ENCODE measurements at places on chromosomes 12 and 14. TPM values are rescaled to one million over a fixed set of nuclear protein-coding genes. Genes with fewer than 3 reads are reported as not detected.

Gene RFLNA
- polyA plus RNA-seq, result 0.05 TPM

Gene ARHGDIB
- 31.7 TPM for polyA plus RNA-seq

Gene CACNA2D4
- polyA plus RNA-seq, result 0.39 TPM

Gene GALNT8
- polyA plus RNA-seq, result 0.02 TPM

- DNase-seq, result no peak
Measured at GRCh38 chr12:10243818-10244520, 31.3 kb downstream of the GABARAPL1 start.

DNA sequence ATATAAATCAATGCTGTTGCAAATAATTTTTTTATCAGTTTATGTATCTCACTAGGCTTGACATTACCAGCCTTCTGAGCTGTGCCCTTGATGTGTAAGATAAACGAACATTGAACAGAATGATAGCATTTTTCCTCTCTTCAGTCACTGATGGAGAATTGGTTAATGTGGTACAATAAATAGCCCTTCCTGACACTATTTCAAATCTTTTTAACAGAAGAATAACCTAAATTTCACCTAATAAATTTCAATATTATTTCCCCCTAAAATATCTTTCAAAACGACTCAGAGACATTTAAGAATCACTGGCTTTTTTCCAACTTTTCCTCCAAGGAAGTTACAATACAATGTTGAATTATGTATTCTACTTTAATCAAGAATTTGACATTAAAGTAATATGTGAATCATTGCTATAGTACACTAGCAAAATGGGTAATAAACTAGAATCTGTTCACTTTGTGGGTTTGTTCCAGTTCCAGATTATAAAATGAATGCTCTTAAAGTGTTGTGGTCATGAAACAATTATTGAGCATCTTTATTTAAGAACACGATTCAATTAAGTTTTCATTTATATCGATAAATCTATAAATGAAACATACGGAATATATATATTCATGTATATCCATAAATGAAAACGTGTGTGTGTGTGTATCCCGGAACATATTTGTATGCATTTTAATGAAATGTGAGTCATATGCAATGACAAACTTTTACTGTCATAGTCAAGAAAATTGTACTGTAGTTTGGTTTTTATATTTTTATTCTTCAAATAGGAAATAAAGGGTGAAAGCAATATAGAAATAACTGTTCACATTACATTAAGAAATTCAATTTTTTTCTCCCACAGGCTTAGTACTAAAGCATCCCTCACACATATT, 2.5 kb upstream of the ATP2B1 start:
- DNase-seq, result no peak

DNA sequence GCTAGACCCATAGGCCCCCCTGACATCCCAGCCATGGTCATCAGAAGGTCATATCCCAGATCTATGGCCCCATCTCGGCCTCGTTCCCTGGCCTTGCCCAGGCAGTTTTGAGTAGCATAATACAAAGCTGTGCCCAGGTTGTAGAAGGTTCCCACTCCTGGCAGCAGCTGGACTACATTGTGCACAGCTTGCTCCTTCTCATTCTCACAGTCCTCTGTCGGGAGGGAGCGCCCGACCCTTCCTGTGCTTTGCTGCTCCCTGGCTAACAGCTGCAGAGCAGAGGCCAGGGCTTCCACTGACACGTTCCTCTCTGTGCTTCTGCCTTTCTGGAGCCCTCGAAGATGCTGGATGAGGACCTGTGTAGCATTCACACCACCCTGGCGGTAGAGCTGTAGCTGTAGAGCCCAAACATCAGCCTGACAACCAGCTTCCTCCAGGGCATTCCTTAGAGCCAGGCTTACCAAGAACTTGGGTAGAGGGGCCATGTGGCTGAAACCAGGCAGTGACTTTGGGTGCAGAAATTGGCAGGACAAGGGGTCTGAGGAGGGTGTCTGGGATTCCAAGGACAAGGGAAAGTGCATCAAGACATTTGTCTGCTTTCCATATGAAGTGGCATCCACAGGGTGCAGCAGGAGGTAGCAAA, 1.0 kb downstream of the APOF start:
- no peak for DNase-seq

DNA sequence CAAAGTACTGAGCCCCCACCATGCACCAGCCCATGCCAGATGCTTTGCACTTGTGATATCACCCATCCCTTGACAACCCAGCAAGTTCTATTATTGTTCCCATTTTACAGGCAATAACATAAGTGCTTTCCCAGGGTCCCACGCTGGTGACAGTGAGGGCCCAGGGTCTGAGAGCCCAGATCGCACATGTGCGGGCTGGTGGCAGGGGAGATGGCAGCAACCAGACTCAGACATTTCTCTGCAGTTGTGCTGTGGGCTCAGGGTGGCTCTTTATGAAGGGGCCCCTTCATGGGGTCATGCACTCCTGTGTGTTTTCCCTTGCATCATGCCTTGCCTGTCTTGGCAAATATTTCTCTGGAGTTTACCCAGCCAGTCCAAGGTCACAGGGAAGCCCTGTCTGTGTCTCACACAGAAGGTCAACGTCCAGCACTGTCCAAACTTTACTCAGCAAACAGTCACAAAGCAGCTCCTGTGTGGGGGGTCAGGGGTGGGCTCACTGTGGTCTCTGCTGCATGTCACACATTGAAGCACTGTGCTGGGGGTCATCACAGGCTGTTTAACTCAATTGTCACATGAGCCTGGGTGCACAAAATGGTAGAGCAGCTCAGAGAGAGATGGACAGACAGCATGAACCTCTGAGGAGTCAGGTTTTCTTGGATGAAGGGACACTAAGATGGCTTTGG, 12.7 kb downstream of the SERPINA5 start:
- no peak for DNase-seq

DNA sequence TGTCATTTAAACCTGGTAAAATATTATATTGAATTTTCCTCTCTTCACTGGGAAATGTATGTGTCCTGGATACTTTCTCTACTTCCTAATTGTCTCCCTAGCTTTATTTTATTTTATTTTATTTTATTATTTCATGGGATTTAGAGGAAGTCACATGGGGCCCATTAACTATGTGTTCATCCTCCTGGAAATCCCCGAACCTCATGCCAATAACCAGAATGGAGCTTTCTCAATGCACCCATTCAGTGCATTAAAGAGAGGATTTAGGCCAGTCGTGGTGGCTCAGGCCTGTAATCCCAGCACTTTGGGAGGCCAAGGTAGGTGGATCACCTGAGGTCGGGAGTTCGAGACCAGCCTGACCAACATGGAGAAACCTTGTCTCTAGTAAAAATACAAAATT, 1.3 kb upstream of the RPGRIP1 start:
- no peak for DNase-seq

- DNase-seq, result no peak
Measured at GRCh38 chr12:31521964-31522363, 69.0 kb downstream of the DENND5B start.

GRCh38 chr14:50740856-50741255, 72.8 kb upstream of the SAV1 start:
- DNase-seq, result no peak

- DNase-seq, result no peak
Measured at GRCh38 chr12:19388131-19388549, 51.2 kb upstream of the AEBP2 start.

DNA sequence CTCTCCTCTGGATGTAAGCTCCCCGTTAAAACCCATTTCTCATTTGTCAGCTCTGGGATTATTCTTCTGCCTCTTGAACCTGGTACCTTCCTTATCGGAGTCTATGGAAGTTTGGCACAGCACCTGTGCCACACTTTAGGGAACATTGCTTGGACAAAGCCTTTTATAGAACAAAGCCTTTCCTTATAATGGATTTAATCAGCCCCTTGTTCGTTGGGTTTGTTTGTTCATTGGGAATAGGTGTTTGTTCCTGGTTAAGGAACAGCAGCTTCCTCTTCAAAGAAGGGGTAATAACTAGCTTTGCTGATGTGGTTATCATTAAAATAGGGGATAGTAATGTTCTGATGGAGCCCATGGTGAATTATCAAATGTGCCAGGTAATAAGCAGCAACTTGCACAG, 70.4 kb downstream of the NRXN3 start:
- no peak for DNase-seq
